ENCODE measurements at places on chromosomes 1 and 21. TPM values are rescaled to one million over a fixed set of nuclear protein-coding genes. Genes with fewer than 3 reads are reported as not detected.

Gene NID1
- total RNA-seq = 62.6 TPM

Gene HCRTR1
- 0.14 TPM for total RNA-seq

Gene LCE1E
- total RNA-seq = 0.42 TPM

Gene CTSK
- 5.0 TPM for total RNA-seq

Gene AUNIP
- total RNA-seq = 1.8 TPM

Gene PCP4L1
- total RNA-seq = not detected

Gene KRTAP6-2
- not detected for total RNA-seq

Gene IL22RA1
- not detected for total RNA-seq

Gene CRP
- not detected for total RNA-seq

Gene TSSK3
- 0.30 TPM for total RNA-seq

Gene LENEP
- not detected for total RNA-seq

Gene PBXIP1
- 138 TPM for total RNA-seq

Gene CA14
- not detected for total RNA-seq

Gene C8B
- not detected for total RNA-seq

Gene SEC16B
- total RNA-seq = 3.6 TPM

Gene CFAP45
- 0.55 TPM for total RNA-seq

Gene OR6K3
- total RNA-seq = not detected

Gene GUCA2B
- not detected for total RNA-seq

Gene AVPR1B
- total RNA-seq = not detected

Gene UBL4B
- not detected for total RNA-seq

All from smooth muscle cell of the umbilical artery (primary cell).